ENCODE measurements at places on chromosomes 7 and 10.

DNA sequence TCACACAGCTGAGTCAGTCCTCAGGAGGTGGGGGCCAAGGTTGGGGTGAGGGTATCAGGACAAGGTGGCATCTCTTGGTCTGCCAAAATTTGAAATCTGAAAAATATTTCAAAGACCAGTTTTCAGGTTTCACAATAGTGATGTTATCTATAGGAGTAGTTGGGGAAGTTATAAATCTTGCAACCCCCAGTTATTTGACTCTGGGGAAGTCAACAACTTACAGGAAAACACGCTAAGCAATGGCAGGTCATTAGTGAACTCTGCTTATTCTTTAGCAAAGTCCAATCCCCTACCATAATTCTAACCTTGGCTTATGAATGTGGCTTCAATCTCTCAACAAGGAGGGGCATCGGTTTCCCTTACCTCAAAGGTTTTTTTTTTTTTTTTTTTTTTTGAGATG lies 94.9 kb downstream of the MARCHF5 start:
- no peak for DNase-seq

GRCh38 chr7:2028733-2029132 lies 204.0 kb downstream of the MAD1L1 start:
- DNase-seq = no peak

DNA sequence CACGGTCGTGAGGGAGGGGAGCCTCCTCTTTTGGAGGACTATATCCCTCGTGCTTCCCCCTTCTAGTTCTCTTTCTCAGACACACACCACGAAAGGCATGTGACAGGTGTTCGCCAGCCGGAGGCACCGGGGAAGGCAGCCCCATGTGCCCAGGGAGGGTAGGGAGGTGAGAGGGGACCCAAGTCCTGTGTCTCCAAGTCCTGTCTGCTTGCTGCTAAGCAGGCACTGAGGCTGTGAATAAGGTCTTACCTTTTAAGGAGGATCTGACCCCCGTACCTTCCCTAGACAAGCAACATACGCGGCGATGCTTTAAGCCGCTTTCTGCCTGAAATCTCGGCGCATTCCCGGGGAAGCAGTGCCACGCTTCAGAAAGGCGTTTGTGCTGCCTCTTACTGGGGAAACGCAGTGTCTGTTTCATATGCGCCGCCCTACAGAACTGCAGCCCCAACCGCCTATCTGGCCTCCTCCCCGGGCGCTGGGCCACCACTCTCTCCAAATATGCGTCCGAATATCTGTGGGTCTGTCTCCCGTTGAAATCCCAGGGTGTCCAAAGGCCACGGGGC lies 770 bp downstream of the PLXNA4 start:
- peak; percentile 41 for DNase-seq

DNA sequence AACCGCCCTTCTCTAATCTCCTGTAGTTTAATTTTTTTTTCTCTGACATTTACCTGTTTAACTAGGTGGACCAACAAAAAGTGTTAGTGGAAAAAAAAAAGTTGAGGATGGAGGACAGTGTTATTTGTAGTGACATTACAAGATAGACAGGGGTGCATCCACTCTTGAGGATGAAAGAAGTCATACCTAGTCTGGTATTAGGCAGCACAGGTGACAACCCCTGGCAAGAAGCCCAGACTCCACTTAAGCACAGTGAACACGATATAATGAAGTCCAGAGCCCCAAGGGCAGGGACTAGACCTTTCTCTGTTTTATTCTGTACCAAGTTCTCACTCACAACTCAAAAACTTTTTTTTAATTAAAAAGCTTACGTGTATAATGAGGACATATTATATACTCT lies 268.4 kb downstream of the GPR37 start:
- no peak for DNase-seq

GRCh38 chr7:143359771-143360353 lies 2.7 kb downstream of the FAM131B start:
- DNase-seq = no peak

All from midbrain (tissue), 1 donor.